ENCODE measurements at places on chromosomes 4 and X.

- H3K27ac ChIP-seq, result no peak overlapping the region
- no peaks in the 10 kb centered on the region for H3K27me3 ChIP-seq
- H3K4me3 ChIP-seq, result no peak overlapping the region
- DNase-seq, result no peak
Observed at GRCh38 chr4:76691807-76692582, 205.9 kb downstream of the SOWAHB start.

- H3K27ac ChIP-seq, result no peak overlapping the region
- H3K36me3 ChIP-seq, result no peaks in the 10 kb centered on the region
- no peaks in the 10 kb centered on the region for H3K27me3 ChIP-seq
- no peak for DNase-seq
- no peaks in the 10 kb centered on the region for H3K4me1 ChIP-seq
Observed at GRCh38 chrX:6120329-6120728, 108.3 kb downstream of the NLGN4X start.

DNA sequence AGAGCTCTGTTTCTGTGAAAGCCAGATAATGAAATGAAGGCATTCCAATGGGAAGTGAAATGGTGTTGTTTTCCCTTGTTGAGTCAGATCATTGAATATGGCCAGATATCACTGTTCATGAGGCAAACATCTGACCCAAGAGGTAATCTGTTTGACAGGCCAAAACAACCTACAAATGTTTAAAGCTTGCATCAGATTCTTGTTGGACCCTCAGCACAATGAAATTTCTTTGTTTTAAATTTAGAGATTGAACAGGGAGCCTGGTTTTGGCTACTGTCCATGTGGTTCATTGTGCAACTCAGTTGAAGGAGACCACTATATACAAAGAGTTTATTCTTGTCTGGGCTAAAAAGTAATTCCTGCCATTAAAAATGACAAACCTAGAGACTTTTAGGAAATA is 159.1 kb downstream of the AFF2 start:
- H3K4me1 ChIP-seq, result no peaks in the 10 kb centered on the region
- H3K36me3 ChIP-seq, result no peaks in the 10 kb centered on the region
- no peaks in the 10 kb centered on the region for H3K27me3 ChIP-seq

DNA sequence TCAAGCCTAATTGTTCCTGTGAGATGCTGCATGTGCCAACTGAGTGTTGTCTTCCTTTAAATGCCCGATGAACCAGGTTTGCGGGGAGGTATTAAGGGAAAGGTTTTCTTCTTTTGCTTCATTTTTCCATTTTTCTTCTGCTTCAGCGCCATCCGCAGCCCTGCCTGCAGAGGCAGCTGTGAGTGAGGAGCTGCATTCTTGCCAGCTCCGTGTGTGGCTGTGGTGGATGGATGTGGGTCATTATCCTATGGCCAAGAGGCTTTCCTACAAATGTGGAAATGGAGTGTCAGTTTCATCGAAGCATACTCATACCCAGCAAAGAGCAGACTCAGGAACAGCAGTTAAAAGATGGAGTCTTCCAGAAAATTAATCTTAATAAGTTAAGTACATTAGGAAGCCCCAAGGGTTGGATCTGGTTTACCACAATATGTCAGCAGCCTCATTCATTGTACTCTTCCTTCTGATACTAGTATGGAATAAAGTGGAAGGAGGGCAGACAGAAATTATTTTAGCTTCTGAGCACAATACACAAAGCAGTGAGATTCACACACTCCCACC is 37.6 kb downstream of the TNIP3 start:
- H3K27ac ChIP-seq, result no peak overlapping the region
- H3K36me3 ChIP-seq, result no peaks in the 10 kb centered on the region
- no peaks in the 10 kb centered on the region for H3K27me3 ChIP-seq
- DNase-seq, result no peak
- no peaks in the 10 kb centered on the region for H3K4me1 ChIP-seq

All from tibial nerve (tissue), 4 donors.